Muscle of back (tissue), 13 donors: ENCODE measurements at places on chromosomes 13 and 19.

DNA sequence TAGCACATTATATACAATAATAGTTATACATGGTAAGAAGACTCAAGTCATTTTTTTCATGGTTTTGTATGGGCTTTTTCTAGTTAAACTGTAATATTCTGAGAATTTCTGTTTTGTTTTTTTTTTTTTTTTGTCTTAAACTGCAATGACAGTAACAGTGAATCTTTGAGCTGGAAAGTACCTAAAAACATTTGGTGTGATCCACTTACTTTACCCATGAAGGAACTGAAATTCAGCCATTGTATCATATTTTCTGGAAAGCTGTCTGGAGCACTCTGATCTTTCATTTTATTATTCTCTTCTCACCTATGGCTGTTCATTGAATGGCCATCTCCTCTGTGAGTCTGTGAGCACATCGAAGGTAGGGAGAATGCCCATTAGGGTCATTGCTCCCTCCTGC is 37.8 kb downstream of the MYO16 start:
- DNase-seq: no peak

GRCh38 chr13:68057836-68058235 is 827.7 kb upstream of the PCDH9 start:
- no peak for DNase-seq

DNA sequence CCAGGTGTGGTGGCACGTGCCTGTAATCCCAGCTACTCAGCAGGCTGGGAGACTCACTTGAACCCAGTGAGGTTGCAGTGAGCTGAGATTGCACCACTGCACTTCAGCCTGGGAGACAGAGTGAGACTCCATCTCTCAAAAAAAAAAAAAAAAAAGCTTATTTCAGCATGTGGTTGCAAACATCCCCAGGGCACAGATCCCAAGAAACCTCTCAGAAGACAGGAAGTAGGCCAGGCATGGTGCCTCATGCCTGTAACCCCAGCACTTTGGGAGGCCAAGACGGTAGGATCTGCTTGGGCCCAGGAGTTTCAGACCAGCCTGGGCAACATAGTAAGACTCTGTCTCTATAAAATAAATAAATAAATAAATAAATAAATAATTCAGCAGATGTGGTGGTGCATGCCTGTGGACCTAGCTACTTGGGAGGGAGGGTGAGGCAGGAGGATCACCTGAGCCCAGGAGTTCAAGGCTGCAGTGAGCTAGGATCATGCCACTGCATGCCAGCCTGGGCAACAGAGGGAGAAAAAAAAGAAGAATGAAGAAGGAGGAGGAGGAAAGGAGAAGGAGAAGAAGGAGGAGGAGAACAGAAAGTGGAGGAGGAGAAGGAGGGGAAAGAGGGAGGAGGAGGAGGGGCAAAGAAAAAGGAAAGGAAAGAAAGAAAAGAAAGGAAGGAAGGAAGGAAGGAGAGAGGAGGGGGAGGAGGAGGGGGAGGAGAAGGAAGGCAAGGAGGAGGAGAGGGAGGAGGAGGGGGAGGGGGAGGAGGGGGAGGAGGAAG is 4.3 kb upstream of the LRRC8E start:
- no peak for DNase-seq

GRCh38 chr19:3778899-3779723 is 7.1 kb downstream of the MATK start:
- DNase-seq: no peak

DNA sequence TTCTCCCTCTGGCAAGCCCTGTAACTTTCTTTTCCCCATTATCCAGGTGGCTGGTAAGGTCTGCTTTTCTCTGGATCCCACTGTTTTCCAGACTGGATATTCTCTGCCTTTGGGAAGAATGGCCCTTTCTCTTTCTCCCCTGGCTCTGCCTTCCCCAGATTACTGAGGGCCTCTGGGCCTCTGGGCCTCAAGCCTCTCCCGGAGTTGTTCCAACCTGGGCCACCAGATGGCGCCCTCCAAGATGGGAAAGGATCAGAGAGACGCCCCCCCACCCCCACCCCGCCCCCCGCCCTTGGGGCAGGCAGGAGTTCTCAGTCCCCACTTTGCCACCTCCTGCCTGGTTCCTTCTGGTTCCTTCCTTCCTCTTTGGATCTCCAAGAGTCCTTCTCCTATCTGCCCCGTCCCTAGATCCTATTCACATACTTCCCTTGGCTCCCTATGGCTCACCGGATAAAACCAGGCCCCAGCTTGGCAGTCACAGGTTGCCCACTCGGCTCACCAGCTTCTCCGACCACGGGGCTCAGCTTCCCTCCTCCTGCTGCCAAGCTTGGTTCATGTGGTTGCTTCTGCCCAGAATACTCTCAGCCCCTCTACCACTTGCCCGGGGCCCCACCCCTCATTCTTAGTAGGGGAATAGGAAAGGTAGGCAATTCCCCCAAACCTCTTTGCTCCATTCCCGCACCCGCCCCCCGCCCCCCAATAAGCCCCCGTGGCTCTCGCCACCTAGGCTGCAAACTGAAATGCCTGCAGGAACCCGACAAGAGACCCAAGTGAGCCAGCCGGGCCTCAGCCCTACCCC is 13.1 kb downstream of the EPS8L1 start:
- peak; percentile 47 for DNase-seq

- DNase-seq: no peak
Measured at GRCh38 chr19:38049105-38049649, 142.2 kb downstream of the SIPA1L3 start.

DNA sequence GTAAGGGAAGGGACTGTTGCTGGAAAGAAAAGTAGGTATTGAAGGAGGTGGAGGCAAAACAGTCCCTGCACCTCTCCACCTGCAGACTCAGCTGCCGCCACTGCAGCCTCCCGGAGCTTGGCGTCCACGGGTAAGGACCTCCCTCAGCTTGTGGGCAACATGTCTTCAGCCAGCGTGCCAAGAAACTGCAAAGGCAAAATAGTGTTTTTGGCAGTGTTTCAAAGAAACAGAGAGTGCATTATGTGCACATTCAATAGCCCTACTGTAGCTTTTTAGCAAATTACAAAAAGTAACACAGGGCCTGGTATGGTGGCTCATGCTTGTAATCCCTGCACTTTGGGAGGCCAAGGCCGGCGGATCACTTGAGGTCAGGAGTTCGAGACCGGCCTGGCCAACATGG is 57.4 kb downstream of the ATP11A start:
- no peak for DNase-seq

- no peak for DNase-seq
Measured at GRCh38 chr13:42280537-42280936, 8.6 kb downstream of the AKAP11 start.

- no peak for DNase-seq
Measured at GRCh38 chr13:38166116-38166515, 183.5 kb upstream of the UFM1 start.

DNA sequence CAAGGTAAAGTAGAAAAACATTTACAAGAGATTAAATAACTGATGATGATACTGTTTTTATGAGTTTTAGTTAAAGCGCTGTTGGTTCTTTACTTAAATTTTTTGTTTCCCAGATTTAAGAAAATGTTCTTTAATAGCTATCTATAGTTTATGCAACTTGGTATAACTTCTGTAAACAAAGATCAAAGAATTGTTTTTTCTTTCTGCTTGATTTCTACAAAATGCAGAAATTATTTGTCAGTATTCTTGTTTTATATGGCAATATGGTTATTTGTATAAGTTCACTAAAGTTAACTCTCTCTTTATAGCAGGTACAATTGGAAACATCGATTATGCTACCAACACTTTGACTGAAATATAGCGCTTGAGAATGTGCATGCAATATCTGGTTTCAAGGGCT is 2465.1 kb upstream of the PCDH20 start:
- DNase-seq: no peak

- no peak for DNase-seq
Measured at GRCh38 chr13:85853161-85853894, 54.1 kb upstream of the SLITRK6 start.

DNA sequence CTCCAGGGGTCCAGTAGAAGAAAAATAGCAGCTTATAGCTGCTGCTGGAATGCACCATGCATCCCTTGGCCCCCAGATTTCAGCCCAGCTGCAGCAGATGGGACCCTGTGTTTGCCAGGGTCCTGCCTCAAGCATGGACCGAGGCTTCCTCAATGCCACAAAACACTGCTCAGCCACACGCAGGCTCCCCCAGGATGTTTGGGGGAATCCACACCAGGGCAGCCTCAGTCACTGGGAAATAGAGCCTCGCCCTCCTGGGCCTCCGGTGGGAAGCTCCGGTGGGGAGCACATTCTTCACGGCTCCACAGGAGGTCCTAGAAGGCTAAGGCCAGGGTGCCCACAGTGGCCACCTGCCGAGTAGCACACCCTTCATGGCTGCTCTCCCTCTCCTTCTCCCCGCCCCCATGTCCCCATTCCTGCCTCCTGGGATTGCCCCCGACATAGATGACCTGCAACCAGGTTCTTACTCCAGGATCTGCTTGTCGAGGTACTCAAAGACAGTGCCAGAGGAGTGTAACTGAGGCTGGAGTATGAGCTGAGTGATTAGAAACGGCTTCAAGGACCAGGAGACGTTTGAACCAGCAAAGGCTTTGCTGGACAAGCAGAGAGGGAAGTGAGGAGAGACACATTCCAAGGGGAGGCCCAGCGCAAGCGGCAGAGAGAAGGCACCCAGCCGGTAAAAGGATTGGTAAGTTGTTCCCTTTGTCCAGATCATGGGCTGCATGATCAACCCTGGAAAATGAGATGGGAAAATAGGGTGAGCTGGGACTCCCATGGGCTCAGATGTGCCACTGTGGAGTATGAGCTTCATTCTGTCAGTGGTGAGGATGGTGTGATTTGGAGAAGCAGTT is 110.7 kb upstream of the UQCRFS1 start:
- DNase-seq: no peak

DNA sequence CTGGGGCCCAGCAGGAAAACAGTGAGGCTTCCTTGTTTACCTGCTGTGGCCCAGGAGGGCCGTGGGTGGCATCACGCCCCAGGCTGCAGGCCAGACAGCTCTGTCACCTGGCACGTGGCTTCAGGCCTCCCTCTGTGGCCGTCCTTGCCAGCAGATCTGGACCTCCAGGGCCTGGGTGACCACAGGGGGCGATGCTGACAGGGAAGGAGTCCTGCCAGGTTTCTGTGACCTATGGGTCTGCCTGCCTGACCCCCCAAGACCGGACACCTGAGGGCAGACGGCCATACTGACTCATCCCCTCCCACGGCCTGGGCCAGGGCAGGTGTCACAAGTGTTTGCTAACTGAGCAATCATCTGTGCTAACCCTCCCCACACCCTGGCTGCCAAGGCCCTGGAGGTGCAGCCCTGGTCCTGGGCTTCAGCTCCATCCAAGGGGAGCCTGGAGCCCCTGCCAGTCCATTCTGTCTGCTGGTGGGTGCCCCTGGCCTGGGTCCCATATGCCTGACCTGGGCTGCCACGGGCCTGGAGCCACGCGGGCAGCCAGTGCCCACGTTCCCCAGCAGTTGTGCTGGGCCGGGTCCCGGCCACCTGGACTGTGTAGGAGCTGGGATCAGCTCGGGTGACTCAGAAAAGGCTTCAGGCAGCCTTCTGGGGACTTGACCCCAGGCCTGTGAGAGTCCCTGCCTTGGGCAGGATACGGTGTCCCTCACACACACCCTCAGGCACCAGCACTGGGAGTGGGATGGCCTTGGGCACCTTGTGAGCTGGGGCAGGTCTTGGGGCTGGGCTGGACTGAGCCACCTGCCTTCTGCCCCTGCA is 3.7 kb downstream of the CDC34 start:
- DNase-seq: no peak

DNA sequence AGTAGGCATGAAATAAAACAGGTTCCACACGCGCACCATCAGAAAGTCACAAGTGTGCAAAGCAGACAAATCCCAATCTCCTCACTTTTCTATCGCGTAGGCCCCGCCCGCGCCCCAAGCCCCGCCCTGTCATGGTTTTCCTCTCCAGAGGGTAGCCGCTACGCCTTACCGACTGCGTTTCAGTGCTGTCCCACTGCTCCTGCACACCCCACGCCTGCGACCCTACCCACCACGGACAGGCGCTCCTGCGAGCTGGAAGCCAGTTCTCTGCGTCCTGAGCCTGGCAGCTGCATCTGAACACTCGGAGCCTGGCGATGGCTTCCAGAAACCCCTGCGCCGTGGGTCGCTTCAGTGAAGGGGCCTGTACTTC is 379 bp upstream of the ZNF470 start:
- no peak for DNase-seq

DNA sequence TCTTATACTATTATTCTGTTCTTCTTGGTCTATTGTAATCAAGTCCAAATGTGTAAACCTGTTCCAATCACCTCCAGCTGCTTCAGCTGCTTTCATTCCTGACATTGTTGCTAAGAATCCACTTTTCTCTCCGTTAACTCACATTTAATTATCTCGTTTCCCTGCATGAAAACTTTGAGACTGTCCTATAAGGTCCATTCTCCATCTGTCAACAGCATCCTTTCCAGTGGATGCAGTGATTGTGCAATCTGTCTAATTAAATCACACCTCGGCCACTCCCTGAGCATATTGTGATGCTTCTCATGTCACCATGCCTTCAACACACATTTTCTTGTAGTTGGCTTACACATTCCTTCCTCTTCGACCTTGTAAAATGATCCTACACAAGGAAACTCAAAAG is 1626.9 kb upstream of the SLC10A2 start:
- DNase-seq: no peak

DNA sequence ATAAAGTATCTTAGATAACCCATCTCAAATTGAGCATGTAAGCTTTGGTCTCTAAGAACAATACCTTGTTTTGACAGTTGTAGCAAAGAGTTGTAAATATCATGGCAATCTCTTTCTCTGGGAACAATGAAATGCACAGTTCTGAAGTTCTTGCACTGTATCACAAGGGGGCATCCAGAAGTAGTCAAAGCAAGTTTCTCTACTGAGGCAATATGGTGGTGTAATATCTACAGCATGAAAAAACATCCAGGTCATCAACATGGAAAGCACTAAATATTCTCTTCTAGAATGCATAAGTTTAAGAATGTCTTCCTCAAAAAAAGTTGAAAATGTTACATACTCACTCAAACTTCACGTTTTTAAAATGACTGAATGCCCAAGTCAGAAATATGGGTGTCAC is 19.6 kb downstream of the MTMR6 start:
- DNase-seq: no peak

DNA sequence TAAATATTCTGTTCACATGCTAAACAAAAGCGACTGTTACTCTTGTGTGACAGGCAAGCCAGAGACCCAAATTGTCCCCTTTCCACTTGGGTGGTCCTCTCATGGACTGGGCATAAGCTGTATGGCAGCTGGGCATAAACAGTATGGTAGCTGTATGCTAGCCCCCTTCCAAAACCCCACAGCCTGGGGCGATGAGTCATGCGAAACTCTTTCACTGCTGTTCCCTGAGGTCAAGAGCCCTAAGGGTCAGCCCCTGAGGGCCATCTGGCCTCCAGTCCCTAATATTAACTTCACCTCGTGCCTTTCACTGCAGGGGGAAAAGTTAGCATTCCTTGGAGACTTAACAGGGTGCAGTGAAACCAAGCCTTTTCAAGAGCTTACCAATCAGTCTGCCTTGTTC is 45.6 kb upstream of the ZNF562 start:
- DNase-seq: no peak
